Hair follicular keratinocyte (primary cell): ENCODE measurements at places on chromosomes 16 and 17. TPM values are rescaled to one million over a fixed set of nuclear protein-coding genes. Genes with fewer than 3 reads are reported as not detected.

Gene CEP131
- 8.4 and 11.5 TPM in 2 replicates for total RNA-seq

Gene ABCC6
- not detected in 2 replicates for total RNA-seq

Gene SP6
- total RNA-seq, result 2.3 and 2.5 TPM in 2 replicates

Gene CLEC3A
- not detected in 2 replicates for total RNA-seq

Gene TAOK2
- 24.8 and 28.7 TPM in 2 replicates for total RNA-seq
